ENCODE measurements at places on chromosomes 3 and 15.

DNA sequence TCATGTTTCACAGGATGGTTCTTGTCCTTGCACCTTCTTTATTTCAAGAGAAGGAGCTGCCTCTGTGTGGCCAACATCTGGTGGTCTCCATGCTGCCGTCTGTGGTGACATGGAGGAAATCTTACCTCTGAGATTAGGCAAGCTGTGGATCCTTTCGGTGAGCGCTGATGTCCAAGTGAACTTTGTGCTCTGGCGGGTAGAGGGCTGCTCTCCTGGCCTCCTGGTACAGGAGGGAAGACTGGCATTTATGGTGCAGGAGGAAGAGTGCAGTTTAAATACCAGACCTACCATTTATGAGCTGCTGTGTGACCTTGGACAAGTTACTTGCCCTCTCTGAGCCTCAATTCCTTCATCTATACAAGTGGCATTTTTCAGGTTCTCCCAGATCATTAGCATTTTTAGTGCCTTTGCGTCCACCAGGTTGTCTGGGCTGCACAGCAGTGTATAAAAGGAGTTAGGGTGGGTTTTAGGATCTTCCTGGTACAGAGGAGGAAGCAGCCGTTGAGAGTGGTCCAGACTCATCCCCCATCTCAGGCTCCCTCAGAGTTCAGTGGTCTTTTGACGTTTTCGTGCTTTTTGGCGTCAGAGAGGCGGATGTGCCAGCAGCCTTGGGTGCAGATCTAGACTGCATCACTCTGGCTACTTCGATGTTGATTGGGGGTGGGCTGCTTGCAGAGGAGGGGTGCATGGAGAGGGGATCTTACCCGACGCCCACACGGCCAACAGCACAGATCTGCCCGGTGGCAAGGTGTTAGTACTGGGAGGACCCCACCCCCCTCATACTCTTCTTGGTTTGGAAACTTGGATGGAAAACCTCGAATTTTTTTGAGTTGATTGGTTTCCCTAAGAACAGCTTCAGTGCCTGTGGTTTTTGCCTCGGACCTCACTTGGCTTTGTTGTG, 162.2 kb downstream of the ITPR1 start:
- DNase-seq = no peak

GRCh38 chr15:37872661-37873060, 61.8 kb upstream of the TMCO5A start:
- no peak for DNase-seq

DNA sequence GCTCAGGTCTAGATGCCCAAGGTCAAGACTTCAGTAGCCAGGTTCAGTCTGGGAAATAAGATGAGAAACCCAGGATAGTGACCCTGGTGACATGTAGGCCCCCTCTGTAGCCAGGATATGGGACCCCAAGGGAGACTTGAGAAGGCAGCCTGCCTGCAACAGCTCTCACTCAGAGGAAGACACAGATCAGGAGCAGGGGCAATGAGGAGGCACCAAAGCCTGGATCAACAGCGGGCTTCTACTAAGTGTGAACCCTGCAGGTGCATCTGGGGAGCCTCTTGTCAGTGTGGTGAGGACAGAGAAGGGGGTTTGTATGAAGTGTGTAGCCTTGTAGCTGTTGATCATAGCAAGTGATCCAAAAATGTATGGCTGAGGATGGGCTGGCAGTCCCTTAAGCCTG, 25.4 kb downstream of the PLA2G4F start:
- DNase-seq = no peak

GRCh38 chr3:66253790-66254620, 33.2 kb downstream of the SLC25A26 start:
- no peak for DNase-seq

DNA sequence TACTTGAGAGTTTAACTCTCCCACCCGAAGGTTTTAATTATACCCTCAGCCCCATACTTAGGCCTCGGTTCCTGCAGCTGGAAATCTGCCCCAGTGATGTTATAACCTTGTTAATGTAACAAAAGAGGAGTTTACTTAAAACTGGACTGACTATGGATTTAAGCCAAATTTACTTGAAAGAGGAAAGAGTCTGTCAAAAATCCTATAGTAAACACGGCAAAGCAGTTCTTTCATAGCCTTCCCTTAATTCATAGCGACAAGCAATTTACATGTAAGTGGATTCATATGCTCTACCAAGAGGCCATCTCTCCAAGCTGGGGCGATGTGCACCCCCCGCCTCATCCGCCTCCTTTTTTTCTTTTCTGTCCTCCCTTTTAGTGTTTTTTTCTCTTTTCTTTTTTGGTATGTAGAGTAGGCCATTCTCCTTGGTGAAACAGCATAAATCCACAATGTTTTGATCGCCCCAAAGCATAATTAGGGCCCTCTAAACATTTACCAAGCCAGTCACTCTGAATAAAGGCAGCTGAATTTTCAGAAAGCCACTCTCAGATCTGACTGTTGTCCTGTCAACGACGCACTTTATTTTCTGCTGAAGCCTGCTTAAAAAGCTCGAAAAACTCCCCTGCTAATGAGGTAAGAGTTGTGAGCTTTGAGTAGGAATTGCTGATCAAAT, 373.1 kb upstream of the WNT5A start:
- DNase-seq = no peak

GRCh38 chr3:45226206-45226915, at the start of gene TMEM158:
Gene TMEM158, minus strand, starts transcription at chr3:45226287. Its CDS starts 260 bp downstream, at chr3:45226027.
- DNase-seq = peak; percentile 78

- DNase-seq = peak; percentile 10
These were observed 6.8 kb upstream of the KBTBD12 start for GRCh38 chr3:127908202-127908601.

DNA sequence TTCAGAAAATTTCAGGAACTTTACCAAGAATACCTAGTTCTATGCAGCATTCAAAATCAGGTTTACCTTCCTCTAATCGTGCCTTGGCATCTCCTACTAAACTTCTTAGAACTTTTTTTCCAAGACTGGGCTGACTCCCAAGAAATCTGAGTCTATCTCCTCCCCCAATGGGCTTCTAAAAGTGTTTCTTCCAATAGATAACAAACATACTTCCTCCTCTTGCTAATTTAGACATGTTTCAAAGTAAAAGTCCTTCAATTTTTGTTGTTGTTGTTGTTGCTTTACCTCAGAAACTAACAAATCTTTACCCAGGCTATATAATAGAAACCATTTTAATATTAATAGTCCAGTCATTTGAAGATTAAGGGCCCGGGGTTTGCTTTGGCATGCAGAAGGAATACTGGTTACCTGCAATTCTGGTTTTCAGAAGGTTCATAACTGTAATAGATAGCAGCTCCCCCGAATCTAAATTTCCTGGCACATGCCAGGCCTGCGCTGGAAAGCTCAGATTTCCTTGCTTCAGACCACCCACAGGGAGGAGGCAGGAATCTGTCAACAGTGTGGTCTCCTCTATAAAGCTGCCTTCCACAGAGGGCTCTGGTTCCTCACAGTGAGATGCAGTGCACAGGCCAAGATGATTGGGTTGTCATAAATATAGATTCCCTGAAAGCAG, 188.7 kb downstream of the THRB start:
- DNase-seq = no peak
